ENCODE measurements at places on chromosomes 2 and 18.

GRCh38 chr18:33870059-33870458, 292.0 kb downstream of the ASXL3 start:
- no peak for DNase-seq

DNA sequence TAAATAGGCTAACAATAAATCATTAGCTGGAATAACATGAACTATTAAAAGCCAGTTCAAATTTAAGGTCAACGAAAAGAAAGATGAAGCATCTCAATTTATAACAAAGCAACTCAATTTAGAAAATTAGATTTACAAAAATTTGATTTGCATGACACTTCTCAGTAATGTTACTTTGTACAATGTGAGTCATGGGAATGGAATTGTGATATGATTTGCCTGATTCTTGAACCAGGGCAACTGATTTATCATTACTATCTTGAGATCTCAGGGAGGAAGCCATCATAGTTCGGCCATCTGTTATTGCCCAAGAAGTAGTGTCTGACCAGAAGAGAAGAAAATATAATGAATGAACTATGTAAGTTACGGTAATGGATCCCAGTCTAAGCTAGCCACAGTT, 193.1 kb downstream of the RIT2 start:
- no peak for DNase-seq

DNA sequence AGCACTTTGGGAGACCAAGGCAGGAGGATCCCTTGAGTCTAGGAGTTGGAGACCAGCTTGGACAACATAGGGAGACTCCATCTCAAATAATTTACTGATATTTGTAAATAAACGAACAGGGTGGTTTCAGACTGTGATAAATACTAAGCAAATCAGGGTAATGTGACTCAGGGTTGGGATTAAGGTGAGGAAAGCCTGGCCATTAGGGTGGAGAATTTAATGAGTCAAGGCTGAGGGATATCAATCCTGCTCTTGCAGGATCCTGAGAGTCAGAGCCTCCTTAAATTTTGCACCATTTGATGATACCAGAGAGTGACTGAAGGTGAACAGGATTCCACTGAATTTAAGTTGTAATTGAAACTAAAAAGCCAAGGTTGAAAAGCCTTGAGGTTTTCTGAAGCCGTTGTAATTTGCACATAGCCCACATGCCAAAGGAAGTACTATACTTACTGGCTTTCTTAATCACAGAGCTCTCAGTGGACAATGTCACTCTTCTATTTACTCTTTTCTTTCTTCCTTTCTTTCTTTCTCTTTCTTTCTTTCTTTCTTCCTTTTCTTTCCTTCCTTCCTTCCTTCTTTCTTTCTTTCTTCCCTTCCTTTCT, 28.6 kb upstream of the AP1S3 start:
- DNase-seq = no peak

- DNase-seq = no peak
Observed at GRCh38 chr2:192148620-192149321, 46.0 kb downstream of the TMEFF2 start.

DNA sequence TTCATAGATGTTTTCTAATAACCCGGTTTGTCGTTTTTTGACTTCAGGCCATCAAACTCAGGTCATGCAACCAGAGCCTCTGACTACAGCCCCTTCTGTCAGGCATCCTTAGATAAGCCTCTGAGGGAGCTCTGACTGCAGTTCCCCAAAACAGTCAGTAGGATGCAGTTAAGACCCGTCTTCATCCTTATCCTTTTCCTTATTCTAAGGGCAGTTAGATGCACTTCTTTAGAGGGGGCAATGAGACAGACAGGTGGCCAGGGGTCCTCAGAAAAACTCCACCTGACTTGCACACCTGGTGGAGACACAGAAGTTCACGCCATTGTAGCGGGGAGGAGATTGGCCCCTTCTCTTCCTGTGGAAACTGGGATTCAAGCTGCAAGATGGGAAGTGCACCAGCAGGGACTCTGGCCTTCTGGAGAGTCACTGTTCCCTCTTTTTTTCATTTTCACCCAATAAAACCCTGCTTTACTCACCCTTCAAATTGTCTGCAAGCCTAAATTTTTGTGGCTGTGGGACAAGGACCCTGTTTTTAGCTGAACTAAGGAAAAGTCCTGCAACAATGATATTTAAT, 104.8 kb upstream of the TFPI start:
- DNase-seq = no peak

Measured in activated CD4-positive, alpha-beta T cell treated with anti-CD3 and anti-CD28 coated beads for 4 hours (primary cell).